ENCODE measurements at places on chromosomes 5 and 9.
A peak's percentile ranks its signal among the peaks of the same experiment; 100 is the strongest.

- DNase-seq = no peak
Measured at GRCh38 chr5:160089531-160089930, 29.7 kb downstream of the PWWP2A start.

- DNase-seq = peak; percentile 46
Measured at GRCh38 chr9:15104826-15105420, 194.7 kb upstream of the FREM1 start.

DNA sequence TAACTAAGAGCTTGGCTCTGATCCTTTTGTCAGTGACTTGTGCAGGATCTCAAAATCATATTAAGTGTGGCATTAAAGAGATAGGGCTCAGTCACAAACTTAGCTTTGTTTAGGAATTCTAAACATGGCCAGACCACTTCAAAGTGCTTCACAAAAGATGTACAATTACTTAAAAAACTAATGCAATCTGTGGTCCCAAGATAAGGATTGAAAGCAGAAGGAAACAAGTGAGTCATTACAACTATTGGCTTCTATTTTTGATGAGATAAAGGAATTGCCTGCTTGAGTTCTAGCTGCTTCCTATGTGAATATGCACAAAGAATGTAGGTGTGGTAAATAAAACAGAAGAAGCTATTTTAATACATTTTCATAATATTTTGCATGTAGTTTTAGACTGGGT lies 44.9 kb upstream of the SLC12A2 start:
- DNase-seq = peak; percentile 87

GRCh38 chr9:94921092-94921471 lies 194.6 kb downstream of the AOPEP start:
- DNase-seq = peak; percentile 92

DNA sequence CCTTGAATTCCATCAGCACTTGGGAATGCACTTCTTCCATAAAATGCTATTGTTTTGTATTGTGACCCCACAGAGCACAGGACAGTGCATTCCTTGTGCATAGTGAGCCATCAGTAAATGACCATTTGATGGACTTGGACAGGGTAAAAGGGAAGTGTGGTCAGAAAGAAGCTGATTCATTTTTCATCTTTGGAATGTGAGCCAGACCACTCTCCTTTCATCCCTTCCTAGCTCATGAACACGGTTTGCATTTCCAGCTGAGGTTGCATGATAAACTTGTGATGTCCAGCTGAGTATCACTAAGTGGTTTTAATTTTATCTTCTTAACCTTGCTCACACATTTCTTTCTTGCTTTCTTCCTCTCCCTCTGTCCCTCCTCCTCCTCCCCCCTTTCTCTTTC lies 101.3 kb downstream of the NUDT12 start:
- no peak for DNase-seq

- DNase-seq = no peak
Measured at GRCh38 chr5:66072031-66072430, 72.1 kb upstream of the SREK1 start.

DNA sequence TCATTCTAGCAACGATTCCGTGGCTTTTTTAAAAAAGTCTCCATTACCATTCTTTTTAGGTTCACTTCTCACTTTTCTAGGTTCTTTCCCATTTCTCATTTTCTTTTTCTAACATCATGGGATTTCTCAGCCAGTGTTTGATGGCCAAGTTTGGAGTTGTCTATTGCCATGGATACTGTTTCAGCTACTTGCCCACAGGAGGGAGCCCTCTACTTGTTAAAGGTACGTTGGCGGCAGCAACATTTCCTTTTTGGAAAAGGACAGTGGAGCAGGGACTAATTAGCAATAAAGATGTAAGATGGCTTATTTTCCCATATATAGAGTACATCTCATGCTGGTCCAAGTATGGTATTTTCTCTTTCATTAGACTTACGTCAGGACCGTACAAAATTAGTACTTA lies 2257.5 kb upstream of the C9orf72 start:
- no peak for DNase-seq

- DNase-seq = no peak
Measured at GRCh38 chr9:134177186-134177585, 12.8 kb upstream of the RNU6ATAC start.

DNA sequence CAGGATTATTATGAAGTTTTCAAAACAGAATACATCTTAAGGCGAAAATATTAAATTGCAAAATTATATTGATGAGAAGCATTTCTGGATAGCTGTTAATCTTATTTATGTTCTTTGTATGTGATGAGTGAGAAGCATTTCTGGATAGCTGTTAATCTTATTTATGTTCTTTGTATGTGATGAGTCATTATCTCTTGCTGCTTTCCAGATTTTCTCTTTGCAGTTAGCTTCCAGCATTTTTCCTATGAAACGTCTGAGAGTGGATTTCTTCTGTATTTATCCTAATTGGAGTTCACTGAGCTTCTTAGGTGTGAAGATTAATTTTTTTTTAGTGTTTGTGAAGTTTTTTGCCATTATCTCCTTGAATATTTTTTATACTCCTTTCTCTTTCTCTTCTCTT lies 8.2 kb downstream of the TMEM232 start:
- no peak for DNase-seq

DNA sequence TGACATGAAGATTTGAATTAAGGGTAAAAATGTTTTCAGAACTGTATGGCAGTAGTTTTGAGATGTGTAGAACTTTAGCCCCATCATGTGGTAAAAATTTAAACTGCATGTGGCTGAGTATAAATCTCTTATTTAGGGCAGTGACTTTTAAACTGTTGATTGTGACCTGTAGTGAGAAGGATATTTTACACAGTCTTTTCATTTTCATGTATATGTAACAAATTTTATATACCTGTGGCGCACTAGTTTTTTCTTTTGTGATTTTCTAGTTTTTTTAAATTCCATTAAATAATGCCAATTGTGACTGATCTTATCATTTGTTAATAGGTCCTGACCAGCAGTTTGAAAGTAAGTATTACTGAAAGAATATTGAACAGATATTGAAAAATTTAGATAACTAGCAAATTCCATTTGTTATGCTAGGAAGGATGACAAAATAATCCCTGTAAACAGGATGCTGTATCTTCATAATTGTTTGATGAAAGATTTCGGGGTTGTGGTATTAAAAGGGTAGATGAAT lies 47.2 kb downstream of the GPBP1 start:
- DNase-seq = peak; percentile 75

GRCh38 chr5:97854871-97855762 lies 672.1 kb upstream of the RIOK2 start:
- peak; percentile 71 for DNase-seq

DNA sequence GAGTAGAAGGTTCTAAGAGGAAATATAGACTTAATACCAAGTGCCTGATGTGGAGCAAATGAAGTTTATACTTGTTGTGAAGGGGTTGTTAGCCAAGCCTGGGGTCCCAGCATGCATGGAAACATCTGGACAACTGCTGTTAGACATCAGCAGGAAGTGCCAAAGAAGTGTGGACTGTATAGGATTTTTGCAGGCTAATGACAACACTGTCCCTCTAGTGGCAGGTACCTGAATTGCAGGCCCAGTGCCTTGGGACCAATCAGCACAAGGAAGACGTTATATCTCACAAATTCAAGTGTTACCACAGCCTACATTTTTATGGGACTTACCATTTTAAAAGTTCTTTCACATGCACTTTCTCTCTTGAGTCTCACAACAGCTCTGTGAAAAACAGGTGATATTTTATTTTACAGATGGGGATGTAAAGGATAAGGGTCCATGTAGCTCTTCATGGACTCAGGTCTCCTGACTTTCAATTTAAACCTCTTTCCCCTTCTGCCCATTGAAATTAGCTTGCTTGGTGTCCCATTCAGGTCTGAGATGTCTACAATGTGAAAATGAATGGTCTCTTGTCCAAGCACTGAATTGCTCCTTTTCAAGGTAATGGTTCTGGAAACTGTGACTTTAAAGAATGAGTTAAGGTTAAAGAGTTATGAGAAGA lies 89.0 kb upstream of the MAP1B start:
- DNase-seq = peak; percentile 66

- no peak for DNase-seq
Measured at GRCh38 chr5:89133975-89134374, 251.0 kb upstream of the MEF2C start.

DNA sequence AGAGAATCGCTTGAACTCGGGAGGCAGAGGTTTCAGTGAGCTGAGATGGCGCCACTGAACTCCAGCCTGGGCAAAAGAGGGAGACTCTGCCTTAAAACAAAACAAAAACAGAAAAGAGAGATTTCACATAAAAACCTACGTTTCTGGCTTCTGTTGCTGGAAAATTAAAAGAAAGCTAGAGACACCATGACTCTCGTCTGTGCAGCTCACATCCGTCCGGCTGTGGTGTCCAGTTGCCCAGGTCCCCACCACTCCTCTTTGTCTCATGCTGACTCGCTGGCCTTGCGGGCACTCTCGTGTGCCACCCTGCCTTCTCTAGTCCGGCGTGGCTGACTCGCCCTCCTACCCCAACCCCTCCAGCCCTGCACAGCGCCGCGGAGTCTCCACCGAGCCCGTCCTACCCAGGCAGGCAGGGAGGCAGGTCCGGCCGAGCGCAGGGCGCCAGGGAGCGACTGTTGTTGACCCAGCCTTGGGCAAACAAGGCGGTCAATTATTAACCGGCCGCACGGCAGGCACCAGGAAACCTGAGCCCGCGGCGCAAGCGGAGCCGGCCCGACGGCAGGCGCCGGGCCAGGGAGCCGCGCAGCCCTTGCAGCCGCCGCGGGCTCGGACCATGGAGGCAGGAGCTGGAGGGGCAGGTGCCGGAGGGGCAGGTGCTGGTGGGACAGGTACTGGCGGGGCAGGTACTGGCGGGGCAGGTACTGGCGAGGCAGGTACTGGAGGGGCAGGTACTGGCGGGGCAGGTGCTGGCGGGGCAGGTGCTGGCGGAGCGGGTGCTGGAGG lies at the start of gene PRRT1B:
TSS of gene PRRT1B (plus strand) at position 521 of the 783 bp plus-strand sequence. CDS start at position 614, 93 bp downstream.
- no peak for DNase-seq

DNA sequence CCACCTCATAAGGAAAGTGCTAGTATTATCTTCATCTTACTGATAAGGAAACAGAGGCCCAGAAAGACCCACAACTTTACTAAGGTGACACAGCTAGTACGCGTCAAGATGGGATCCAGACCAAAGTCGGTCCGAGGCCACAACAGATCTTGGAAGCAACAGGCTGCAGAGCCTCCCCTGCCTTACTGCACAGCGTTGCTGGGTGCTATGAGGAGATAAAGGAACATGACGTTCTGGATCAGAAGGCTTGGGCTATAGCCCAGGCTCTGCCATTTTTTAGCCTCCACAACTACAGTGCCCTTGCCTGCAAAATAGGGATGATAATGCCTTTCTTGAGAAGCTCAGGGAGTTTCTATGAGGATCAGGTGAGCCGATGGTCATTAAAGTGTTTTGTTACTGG lies 144.1 kb downstream of the NMUR2 start:
- DNase-seq = no peak

- no peak for DNase-seq
Measured at GRCh38 chr5:1413611-1414241, 31.5 kb downstream of the SLC6A3 start.

DNA sequence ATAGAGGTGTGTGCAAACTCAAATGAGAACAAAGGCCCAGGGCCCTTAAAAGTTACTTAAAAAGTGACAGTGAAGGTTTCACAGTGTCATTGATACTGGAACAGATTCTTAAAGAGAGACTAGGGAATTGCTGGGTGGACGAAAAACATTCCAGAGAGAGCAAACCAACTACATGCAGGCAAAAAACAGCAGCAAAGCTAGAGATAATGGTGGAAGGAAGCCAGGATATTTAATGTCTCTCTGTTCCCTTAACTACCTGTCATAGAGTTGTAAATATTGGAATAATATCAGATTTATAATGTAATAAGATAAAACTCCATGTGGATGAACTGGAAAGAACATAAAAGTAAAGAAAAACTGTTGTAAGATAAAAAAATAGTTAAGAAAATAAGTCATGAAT lies 508.6 kb downstream of the TAF11L14 start:
- no peak for DNase-seq
